ENCODE measurements at places on chromosomes 4 and X.

GRCh38 chr4:62030958-62031357 is 830.8 kb downstream of the ADGRL3 start:
- DNase-seq: no peak

DNA sequence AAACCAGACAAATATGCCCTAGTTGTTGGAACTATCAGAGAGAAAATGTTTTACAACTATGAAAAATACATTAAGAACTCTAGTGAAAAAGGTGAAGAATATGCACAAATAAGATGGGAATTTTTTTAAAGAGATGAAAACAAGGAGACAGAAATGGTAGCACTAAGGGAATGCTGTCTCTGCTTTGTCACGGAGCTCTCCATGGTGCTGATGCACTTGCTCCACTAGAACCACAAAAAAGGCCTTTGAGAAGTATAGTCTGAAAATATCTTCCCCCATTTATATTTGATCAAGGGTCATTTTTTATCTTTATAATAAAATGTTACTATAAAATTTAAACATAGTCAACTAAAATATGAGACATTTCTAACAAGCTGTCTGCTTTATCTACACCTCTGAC is 1655.5 kb upstream of the AGA start:
- no peak for DNase-seq

- no peak for DNase-seq
Observed at GRCh38 chr4:185383451-185383850, 12.3 kb downstream of the LRP2BP start.

- DNase-seq: no peak
Observed at GRCh38 chr4:142044271-142044670, 407.9 kb downstream of the IL15 start.

GRCh38 chrX:45860450-45860849 is 659.8 kb upstream of the DIPK2B start:
- DNase-seq: no peak

DNA sequence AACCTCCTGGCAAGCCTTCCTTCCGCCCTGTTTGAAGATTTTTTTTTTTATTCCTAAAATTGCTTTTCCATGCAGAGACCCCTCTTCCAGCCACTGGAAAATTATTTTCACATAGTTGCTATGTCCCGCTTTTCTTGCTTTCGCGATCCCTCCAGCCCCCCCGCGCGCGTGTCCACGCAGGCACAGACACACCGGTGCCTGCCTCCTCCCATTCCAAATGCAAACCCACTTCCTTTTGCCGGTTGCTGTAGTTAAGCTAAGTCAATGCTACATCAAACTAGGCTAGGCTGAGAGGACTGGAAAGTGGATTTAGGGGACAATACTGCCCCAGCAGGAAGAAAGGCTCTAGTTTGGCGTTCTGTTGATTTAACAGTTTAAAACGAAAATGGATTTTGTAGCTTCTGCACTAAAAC is 111.0 kb downstream of the DHX15 start:
- DNase-seq: peak; percentile 19

DNA sequence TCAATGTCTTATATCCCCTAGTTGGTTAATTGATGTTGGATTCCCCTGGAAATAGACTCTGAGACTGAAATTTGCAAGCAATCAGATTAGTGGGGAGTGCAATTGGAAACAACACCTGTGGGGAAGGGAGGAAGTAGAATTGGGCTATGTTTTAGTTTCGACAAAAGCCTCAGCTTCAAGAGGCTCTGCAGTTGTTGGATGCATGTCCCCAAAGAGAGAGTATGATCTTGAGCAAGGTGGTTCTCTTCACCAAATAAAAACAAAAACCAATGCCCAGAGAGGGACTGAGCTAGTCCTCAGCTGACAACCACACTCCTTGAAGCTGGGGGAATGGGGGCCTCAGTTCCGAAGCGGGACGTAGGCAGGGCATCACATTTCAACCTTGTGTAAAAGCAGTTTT is 77.1 kb downstream of the PRKG2 start:
- DNase-seq: no peak

- DNase-seq: no peak
Observed at GRCh38 chrX:1531096-1531890, 5.7 kb downstream of the P2RY8 start.

DNA sequence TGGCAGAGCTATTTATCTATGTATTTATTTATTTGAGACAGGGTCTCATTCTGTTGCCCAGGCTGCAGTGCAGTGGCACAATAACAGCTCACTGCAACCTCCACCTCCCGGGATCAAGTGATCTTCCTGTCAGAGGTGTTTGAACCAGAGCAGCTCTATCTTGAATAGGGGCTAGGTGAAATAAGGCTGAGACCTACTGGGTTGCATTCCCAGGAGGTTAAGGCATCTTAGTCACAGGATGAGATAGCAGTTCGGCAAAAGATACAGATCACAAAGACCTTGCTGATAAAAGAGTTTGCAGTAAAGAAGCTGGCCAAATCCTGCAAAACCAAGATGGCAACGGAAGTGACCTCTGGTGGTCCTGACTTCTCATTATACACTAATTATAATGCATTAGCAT is 501.9 kb downstream of the AFF2 start:
- no peak for DNase-seq

GRCh38 chrX:16797358-16797757 is 11.1 kb downstream of the TXLNG start:
- DNase-seq: peak; percentile 0

- DNase-seq: no peak
Observed at GRCh38 chr4:185950891-185951290, 118.1 kb upstream of the TLR3 start.

GRCh38 chr4:109301651-109302360 is 652 bp downstream of the COL25A1 start:
- no peak for DNase-seq

DNA sequence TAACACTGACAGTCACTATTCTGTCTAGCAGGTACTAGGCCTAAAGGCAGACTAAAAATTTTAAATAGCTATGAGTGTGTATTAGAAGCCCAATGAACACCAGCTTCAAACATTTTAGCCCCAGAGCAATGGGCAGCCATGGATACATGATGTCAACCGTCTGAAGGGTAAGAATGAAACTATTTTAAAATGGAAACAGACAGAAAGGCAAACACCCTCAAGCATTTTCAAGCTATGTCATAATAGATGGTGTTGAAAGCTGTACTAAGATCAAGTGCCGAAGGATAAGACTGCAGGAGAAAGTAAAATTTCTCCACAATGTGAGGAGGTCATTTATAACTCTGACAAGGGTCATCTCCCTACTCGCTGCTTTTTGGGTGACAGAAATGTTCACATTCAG is 225.0 kb downstream of the COL25A1 start:
- no peak for DNase-seq

DNA sequence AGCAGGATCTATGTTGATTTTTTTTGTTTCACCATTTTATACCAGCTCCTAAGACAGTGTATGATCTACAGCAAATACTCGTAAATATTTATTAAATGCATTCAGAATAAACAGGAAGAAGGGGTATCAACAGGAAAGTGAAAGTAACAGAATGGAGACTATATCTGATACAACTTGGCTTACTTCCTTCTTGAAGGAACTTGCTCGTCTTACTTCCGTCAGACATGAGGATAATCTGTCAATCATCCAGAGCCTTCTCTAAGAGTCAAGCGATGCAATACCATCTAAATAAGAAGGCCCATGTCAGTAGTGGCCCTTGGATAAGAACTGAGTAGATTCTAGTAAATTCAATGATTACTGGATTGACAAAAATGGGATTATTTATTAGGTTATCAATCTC is 84.2 kb downstream of the CAMK2D start:
- DNase-seq: no peak

- no peak for DNase-seq
Observed at GRCh38 chrX:9396930-9397329, 67.9 kb upstream of the TBL1X start.

DNA sequence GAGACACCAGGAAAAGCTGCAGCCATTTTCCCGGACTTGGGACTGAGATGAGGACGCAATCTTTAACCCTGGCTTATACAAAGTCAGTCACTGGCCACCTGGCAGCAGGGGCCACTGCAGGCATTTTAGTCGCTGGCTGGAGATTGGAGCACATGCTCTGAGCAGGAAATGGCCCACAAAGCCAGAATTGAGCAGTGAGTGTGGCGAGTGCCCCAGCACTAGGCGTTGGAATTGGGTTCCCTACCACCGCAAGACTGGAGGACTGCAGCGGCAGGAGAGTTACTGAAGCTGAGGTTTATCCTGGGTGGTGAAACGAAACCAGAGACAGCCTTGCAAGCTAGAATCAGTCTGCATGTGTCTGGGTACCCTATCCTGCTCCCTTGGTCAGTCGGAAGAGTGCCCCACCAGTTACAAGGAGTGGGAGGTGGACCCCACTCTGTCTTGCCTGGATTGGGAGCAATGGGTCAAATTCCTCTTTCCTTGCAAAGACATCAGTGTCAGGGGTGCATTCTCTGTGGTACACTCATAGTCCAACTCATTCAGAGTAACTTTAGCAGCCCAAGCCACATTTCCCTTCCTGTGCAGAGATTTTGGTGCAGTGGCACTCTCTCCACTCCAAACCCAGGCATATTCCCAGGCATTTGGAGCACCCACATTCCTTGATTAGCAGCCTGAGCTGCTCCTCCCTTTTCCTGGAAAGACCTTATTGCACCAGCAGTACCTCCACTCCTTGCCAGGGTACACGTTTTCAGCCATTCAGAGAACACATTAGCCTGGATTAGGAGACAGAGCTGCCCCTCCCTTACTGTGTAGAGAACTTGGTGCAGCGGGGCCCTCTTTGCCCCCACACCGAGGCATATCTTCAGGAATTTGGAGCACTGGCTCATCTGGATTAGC is 36.7 kb upstream of the PLK4 start:
- no peak for DNase-seq

DNA sequence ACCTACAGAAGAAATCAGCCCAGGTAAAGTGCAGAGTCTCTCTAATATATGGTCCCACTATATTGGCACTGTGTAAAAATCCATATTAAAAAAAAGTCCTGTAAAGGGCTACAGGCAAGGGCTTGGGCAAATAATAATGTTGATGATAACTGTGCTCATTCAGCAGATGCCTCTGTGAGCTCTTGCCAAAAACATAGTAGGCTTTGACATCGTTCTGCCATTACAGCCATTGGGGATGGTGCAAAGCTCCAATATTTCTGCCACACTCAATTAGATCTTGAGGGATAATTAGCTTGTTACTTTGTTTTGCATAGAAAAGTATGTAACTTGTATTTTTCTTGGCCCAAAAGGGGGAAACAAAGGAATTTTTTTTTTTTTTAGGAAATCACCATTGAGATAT is 645.5 kb upstream of the FAM241A start:
- DNase-seq: no peak

- DNase-seq: no peak
Observed at GRCh38 chr4:5379895-5380294, 328.5 kb downstream of the EVC2 start.

- no peak for DNase-seq
Observed at GRCh38 chrX:24648495-24648894, 1.3 kb upstream of the PCYT1B start.

- peak; percentile 63 for DNase-seq
Observed at GRCh38 chr4:54658252-54659093, 716 bp downstream of the KIT start.

- DNase-seq: no peak
Observed at GRCh38 chr4:790466-790820, 35.5 kb downstream of the CPLX1 start.

DNA sequence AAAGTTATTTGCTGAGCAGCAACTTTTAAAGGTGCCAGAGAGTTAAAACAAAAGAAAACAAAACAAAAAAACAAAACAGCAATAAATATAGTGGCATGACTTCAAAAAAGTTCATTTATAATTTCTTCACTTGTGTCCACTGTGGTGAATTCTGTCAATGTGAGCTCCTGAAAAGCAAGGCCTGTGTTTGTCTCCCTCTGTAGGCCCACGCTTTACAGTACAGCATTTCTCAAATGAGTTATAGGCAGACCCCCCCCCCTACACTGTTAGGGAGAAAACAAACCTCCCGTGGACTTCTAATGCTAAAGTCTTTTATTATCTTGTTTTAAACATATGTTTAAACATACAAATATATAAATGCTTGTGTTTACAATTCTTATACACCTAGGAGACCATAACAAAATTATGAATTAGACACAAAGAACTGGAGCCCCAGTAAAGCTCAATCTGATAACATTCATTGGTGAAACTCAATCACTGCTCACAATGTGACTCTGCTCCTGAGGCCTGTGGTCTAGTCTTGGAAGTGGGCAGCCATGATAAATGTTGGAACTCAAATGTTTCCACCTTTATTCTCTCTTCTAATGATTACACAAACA is 47.0 kb upstream of the SCOC start:
- peak; percentile 47 for DNase-seq

GRCh38 chr4:127759893-127760292 is 22.2 kb upstream of the HSPA4L start:
- DNase-seq: no peak

DNA sequence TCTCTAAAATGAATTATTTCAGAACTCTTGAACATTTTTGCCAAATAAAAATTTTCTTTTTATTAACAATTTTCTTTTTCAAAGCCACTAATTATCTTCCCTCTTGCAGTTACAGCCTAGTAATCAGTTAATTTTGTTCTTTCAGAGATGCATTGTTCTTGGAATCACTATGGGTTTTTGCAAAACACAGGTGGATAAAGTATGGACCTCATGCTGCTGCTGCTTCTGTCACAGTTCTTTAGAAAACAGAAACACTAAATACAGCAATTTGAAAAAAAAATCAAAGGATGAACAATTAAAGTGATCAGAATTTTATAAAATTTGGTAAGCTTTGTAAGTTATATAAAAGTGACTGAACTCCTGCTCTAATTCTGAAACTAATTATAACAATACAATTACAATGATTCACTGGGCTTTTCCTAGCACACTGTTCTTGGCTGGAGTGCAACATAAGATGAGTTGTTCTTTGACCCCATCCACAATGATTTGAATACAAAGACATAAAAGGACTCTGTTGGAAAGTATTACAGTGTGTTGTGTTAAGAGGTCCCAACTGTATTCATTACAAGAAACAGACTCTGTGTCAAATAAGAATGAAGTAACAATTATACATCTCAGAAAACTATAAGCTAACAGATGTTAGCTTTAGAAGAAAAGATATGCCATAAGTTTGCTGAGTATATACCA is 59.4 kb upstream of the GK2 start:
- no peak for DNase-seq

DNA sequence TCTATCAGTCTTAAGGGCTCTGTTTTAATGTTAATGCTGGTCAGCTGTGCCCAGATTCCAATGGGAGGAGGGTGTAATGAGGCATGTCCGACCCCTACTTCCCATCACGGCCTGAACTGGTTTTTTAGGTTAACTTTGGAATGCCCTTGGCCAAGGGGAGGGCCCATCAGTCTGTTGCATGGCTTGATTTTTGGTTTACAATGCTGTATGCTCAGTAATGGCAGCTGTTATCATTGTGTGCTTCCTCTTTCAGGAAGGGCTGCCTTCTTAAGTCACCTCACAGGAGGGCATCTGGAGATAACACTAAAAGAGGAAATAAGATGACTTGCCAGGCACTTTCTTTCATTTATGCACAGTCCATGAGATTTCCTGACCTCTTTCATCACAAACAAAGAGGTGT is 36.3 kb downstream of the ATXN3L start:
- peak; percentile 44 for DNase-seq

DNA sequence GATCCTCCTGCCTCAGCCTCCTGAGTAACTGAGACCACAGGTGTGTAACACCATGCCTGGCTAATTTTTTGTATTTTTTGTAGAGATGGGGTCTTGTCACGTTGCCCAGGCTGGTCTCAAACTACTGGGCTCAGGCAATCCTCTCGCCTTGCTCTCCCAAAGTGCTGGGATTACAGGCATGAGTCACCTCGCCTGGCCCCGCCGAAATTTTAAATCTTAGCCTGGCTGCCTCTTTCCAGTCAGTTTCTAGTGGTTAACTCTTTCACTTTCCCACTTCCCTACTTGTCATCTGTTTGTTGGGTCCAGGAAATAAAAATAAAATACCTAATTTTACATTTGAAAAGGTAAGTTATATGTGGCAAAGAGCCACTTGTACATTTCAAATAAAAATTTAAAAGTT is 62.4 kb downstream of the TMEM165 start:
- no peak for DNase-seq

Measured in bone marrow (tissue), 2 donors.